ENCODE measurements at places on chromosomes 11 and 22. TPM values are rescaled to one million over a fixed set of nuclear protein-coding genes. Genes with fewer than 3 reads are reported as not detected.

Gene TRIM49
- not detected for total RNA-seq

Gene MS4A14
- not detected for total RNA-seq

Gene SLC22A12
- total RNA-seq, result not detected

Gene MYO7A
- total RNA-seq, result 0.49 TPM

Gene TMEM45B
- 1.5 TPM for total RNA-seq

Gene FERMT3
- 0.98 TPM for total RNA-seq

Gene LRRC74B
- not detected for total RNA-seq

Gene C11orf52
- not detected for total RNA-seq

Gene SCN2B
- total RNA-seq, result 3.0 TPM

Gene OR8D4
- total RNA-seq, result 0.25 TPM

Gene FIBIN
- total RNA-seq, result 4.4 TPM

Gene MUC15
- total RNA-seq, result not detected

Gene FGF19
- not detected for total RNA-seq

Gene SAMM50
- total RNA-seq, result 28.5 TPM

Gene SCUBE2
- total RNA-seq, result 3.9 TPM

Gene KLHL35
- total RNA-seq, result 16.0 TPM

Gene CRYBB2
- 0.25 TPM for total RNA-seq

Gene VPREB3
- not detected for total RNA-seq

Gene TMEM225
- not detected for total RNA-seq

Gene SCGB1A1
- total RNA-seq, result not detected

Gene TESMIN
- total RNA-seq, result under 0.01 TPM

Gene CXCR5
- total RNA-seq, result not detected

Gene MED17
- 41.6 TPM for total RNA-seq

Gene ZC3H12C
- 17.2 TPM for total RNA-seq

Gene OR8H1
- not detected for total RNA-seq

Gene TIMP3
- total RNA-seq, result 18.2 TPM

Gene OR52A1
- total RNA-seq, result not detected

Gene SNU13
- 57.8 TPM for total RNA-seq

Gene FAM227A
- 4.9 TPM for total RNA-seq

Gene OOSP4B
- total RNA-seq, result not detected

Gene OR52N5
- total RNA-seq, result under 0.01 TPM

Gene CADM1
- total RNA-seq, result 142 TPM

Gene HORMAD2
- total RNA-seq, result 0.25 TPM

Gene MAP6
- total RNA-seq, result 77.9 TPM

Gene TMPRSS4
- total RNA-seq, result 0.74 TPM

Gene ZFTA
- total RNA-seq, result 66.1 TPM

Gene SLC22A8
- 2.2 TPM for total RNA-seq

Gene SYT13
- total RNA-seq, result 130 TPM

Gene DYNC2H1
- 56.1 TPM for total RNA-seq

Gene EFCAB6
- 7.6 TPM for total RNA-seq

Gene CCDC188
- 1.5 TPM for total RNA-seq

Gene ROBO4
- total RNA-seq, result 3.9 TPM

Gene PATE4
- not detected for total RNA-seq

Gene OR5A1
- total RNA-seq, result not detected

Gene OR51B2
- 0.49 TPM for total RNA-seq

Gene GATD1
- 24.8 TPM for total RNA-seq

Gene KREMEN1
- total RNA-seq, result 6.6 TPM

Gene OR52H1
- total RNA-seq, result not detected

Gene TENM4
- total RNA-seq, result 80.6 TPM

Gene OR8H3
- total RNA-seq, result not detected

Data from temporal lobe (tissue), 4 donors.